Activated effector memory CD4-positive, alpha-beta T cell treated with anti-CD3 and anti-CD28 coated beads, Interleukin-2, amount 50 U/mL, for 16 hours (primary cell): ENCODE measurements at places on chromosomes 5 and 9.

GRCh38 chr9:92359394-92359995 is 33.7 kb downstream of the CENPP start:
- no peak for DNase-seq

DNA sequence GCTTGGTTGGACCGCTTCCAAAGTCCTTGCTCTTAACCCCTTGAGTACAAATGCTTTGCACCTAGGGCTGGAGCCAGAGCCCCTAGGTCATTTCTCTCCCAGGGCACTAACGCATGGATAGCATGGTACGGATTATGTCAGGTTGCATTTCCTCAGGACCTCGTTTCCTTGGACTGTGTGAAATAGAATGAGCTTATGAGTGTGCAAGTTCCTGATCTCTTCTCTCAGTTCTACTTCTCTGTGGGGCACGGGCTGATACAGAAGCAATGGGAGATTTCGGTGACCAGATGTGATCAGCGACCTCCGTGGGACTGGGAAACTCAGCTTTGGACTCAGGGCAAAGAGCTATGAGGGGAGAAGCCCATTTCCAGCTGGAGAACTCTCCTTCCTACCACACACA is 14.2 kb downstream of the SPARC start:
- DNase-seq = no peak

GRCh38 chr5:96517295-96517694 is 84.2 kb upstream of the PCSK1 start:
- DNase-seq = no peak

- DNase-seq = no peak
These were observed 284.6 kb upstream of the TLE4 start for GRCh38 chr9:79286992-79287707.

- DNase-seq = no peak
These were observed 62.7 kb downstream of the RAB14 start for GRCh38 chr9:121138973-121139372.

GRCh38 chr9:27663526-27663925 is 90.2 kb upstream of the C9orf72 start:
- DNase-seq = no peak

- DNase-seq = peak; percentile 44
These were observed 116.7 kb upstream of the LPCAT1 start for GRCh38 chr5:1640421-1640881.

- no peak for DNase-seq
These were observed 52.6 kb upstream of the RNU6ATAC start for GRCh38 chr9:134216961-134217360.
